ENCODE measurements at places on chromosomes 12 and 14.

DNA sequence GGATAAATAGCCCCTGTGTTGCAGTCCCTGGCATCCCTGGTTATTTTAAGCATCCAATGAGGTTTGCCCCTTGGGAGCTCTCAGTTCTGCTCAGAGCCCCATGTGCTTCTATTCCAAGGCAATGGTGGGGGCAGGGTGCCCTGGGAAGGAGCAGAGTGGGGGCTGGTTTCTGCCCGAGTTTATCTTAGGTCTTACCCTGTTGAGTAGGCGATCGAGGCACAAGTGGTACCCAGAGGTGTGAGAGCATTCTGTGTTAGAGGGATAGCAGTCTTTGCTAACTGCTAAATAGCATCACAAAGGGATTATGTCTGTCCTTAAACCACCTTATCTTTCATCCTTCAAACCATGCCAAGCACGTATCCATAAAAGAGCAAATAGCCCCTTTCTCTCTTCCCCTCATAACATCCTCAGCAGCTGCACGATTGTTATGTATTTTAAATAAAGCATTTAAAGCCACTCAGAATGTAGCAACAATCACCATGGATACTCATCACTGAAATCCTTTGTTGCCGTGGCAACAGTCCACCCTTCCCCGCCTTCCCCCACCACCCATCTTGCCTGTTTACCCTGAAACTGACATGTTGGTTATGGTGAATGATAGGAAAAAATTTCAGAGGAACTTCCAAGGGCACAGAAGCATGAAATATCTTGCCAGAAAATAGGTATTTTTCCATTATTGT is 139.3 kb downstream of the PTPN11 start:
- no peak for DNase-seq

DNA sequence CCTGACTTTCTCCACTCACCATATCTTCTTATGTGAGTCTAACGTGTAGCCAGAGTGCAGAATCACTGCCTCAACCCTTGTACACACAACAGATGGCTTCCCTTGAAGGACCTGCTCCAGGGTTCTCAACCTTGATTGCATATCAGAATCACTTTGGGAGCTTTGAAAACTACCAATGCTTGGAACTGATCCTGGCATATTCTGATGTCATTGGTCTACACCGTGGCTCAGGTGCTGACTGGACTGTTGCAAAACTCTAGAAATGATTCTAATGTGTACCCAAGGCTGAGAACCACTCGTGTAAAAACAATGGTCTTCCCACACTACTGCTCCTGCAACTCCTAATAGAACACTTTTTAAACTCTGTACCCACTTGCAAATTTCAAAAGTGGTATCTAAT is 18.5 kb downstream of the TMEM132D start:
- DNase-seq = no peak

DNA sequence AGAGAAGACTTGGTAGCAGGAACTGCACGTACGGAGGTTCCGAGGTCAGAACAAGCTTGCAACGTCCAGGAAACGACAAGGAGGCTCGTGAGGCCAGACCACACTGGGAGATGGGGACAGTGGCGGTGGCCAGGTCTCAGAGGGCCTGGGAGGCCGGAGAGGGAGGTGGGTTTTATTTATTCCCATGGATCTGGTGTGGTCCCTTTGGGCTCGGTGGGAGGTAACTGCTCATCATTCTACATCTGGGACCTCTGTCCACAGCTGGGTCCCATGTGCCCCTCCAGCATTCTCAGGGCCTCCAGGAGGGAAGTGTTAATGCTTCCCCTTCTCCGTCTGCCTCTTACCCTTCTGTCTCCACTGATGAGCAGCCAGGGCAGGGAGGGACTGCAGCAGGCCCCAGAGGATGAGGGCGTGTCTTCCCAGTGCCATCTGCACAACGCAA is 35.7 kb upstream of the NCOR2 start:
- no peak for DNase-seq

DNA sequence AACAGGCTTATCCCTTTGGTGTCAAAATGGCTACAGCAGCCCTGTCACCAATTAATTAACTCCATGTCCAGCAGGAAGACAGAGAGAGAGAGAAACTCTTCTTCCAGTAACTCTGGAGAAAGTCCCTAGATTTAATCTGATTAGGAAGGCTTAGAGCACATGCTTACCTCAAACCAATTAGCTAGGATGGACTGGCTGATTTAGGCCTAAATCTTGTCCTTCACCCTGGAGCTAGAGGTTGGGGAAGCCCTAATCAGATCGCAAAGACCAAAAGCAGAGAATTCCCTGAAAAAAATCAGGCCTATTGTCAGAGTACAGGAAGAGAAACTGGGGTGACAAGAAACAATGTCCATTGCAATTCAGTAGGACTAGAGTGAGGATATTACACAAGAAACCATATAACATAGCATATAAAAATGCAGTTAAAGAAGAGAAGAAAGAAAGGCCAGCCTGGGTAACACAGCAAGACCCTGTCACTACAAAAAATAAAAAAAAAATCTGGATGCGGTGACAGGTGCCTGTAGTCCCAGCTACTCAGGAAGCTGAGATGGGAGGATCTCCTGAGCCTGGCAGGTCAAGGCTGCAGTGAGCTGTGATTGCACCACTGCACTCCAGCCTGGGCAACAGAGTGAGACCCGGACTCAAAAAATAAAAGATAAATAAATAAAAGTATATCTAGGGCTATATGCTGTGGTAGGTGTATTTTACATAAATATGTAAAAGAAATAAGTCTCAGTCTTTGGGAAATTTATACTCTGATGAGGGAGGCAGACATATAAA is 34.9 kb upstream of the TUBA1A start:
- DNase-seq = no peak

- no peak for DNase-seq
These were observed 191.4 kb downstream of the FOXA1 start for GRCh38 chr14:37403626-37404025.

DNA sequence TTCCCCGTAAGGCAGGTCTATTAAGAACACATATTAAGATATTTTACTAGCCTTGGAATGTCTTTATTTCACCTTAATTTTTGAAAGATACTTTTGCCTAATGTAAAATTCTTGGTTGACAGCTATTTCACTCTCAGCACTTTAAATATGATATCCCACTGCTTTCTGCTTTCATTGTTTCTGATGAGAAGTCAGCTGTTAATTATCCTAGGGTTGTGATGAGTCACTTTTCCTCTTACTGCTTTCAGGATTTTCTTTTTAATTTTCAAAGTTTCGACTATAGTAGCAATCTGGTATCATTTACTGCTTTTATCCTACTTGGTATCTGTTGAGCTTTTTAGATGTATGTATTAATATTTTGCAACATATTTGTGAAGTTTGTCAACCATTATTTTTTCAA is 578.9 kb upstream of the ATP2B1 start:
- no peak for DNase-seq
